NCI-H187 (cell line): ENCODE measurements at places on chromosomes 7 and 10.

DNA sequence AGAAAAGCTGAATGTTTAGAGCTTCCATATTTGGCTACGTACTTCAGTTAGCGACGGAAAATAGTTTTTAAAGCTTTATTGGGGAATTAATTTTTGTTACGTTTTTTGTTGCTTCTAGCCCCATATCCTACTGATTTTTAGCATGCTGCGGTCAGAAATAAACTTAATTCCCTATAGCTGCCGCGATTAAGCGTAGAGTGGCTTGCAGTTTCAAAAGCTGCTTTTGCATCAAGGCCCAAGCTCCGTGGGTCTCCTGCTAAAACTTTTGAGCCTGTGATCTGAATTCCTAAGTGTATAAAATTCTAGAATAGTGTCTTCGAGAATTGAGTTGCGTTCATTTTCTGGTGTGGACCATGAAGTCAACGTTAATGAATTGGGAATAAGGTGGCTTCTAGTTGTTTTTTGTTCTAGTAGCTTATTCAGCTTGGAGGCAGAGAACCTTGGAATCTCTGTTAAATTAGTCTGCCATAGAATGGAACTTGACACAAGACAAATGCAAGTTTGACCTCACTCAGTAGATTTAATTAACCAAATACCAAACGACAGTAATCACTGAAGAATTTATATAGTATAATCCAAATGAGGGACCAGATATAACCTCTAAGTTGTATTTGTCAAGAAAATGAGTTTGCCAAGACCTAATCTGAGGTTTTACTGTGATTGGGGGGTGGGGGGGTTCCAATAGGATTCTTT, 977 bp downstream of the CALU start:
- no peak for DNase-seq

GRCh38 chr7:37225285-37225969, 223.2 kb downstream of the ELMO1 start:
- no peak for DNase-seq

GRCh38 chr10:93352638-93353383, 129.3 kb downstream of the MYOF start:
- DNase-seq: no peak

DNA sequence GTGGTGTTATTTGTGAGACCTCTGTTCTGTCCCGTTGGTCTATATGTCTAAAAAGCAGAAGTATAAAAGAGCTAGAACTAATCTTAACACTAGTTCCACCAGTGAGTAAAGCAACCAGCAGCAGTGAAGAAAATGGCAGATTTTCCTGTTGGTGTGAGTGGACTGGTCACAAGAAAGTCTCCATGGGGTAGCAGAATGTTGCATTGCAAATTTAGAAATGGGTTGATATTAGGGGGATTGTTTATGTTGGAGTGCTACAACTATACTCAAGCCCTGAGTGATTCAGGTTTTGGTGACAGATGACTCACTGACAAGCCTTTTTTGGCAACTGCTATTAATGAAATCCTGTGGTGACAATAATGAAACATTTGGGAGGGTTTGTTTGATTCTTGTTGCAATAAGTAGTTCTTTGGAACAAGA, 5.6 kb downstream of the AVL9 start:
- no peak for DNase-seq

DNA sequence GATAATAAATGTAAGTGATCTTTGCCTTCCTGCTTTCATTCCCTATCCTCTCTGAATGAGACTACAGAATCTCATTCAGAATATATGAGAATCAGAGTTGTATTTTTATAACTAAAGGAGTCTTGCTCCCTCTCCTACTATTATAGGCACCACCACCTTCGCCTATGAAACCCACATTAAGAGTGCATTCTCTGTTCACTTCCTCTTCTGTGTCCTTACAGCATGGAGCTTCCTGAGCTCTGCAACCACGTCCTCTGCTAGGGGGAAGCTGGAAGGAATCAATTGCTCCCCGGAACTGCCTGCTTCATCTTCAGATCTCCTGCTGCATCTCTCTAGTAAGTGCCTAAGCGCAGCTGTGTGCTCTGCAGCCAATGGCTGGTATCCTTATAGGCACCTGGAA, 820.7 kb downstream of the GRID1 start:
- no peak for DNase-seq

GRCh38 chr7:133190650-133191049, 62.2 kb upstream of the EXOC4 start:
- DNase-seq: no peak

- DNase-seq: no peak
Observed at GRCh38 chr7:49580000-49580399, 193.4 kb upstream of the VWC2 start.

GRCh38 chr10:130243015-130243414, 106.8 kb downstream of the GLRX3 start:
- DNase-seq: no peak

DNA sequence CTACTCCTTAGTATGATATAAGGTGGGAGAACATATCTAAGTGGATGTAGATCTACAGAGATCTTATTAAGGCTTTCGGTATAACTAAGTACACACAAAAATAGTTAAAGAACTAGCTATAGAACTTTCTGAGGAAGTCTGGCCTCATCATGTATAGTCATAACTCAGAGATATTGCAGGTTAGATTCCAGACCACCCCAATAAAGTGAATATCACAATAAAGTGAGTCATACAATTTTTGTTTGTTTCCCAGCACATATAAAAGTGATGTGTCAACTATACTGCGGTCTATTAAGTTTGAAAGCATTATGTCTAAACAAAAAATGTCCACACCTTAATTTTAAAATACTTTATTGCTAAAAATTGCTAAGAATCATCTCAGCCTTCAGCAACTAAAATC, 24.7 kb upstream of the SEMA3A start:
- no peak for DNase-seq

DNA sequence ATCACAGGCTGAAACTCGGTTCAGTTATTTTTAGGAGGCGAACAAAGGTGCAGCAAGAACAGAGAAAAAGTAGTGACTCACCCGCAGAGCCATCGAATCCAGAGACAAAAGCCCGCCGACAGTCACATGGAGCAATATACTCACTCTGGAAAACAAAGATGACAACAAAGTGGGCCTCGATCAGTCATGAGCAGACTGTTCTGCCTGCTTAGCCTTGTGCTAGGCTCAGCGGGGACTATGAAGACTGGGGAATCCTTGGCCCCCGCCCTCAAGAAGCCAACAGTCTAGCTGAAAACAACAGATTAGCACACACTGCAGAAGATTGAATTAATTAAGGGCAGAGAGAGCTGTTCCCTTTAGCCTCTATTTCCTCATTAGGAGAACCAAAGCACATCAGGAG, 30.4 kb downstream of the XPNPEP1 start:
- DNase-seq: no peak

DNA sequence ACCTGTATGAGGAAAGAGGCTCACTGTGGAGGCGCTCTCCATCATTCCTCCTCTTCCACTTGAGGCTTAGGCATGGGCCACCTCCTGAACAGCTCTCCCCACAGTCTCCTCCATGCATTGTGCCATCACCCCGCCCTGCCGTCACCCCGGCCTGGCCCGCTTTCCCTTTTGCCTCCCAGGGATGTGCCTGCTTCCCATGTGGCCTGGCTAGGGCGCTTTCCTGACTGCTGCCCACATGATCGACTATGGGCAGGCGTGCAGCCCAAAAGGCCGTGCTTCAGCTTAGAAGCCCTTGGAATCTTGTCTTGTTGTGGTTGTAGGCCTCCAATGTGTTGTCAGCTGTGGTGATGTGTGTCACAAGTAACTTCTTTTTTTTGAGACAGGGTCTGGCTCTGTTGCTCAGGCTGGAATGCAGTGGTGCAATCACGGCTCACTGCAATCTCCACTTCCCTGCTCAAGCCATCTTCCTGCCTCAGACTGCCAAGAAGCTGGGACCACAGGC, 1.8 kb upstream of the ACTR3C start:
- no peak for DNase-seq

DNA sequence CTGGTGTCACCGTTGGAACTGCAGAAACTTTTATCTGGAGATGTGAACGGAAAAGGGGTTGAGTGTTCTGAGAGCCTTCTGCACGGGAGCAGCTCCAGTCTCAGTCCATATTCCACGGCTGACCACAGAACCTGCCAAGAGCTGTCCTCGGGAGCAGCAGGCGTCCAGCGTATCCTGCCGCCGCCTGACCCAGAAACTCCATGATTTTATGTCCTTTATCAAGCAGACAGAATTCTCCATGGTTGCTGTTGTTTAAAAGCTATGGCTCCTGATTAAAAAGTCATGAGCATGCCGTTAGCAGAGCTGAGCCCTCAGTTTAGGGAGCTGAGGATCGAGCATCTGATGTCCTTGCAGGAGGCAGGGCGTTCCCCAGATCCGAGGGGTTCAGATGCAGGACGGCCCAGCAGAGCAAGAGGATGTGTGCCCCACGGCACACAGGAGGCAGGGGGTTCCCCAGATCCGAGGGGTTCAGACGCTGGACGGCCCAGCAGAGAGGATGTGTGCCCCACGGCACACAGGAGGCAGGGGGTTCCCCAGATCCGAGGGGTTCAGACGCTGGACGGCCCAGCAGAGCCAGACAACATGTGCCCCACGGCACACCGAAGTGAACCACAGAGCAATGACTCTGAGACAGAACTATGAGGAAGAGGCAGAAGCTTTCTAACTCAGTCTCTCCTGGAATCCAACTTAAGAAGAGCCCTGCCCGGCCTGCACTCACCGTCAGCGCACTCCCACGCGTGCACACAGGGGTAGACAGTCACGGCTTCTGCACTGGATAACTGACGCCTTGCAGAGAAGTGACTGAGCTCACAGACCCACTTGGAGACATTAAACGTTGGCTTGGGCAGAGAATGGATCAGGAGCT, 96.4 kb downstream of the WDR37 start:
- DNase-seq: no peak

- DNase-seq: no peak
Observed at GRCh38 chr7:15626041-15626440, 60.4 kb downstream of the MEOX2 start.

DNA sequence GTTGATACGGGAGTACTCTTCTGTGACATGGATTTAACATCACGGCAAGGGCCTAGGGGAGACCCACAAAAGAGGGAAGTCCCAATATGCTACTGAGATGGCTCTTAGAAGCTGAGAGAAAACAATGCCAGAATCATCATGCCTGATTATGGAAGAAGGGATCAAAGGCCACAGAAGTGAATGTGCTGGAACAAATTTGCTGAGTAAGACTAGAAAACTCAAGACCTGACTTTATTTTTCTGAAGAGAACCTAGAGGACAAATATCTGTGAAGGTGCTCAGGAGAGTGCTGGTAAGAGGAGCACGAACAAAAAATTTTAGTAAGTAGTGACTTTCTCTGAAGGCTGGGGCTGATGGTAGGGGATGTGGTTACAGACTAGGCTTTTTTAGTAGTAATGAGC, 277.0 kb downstream of the ZEB1 start:
- DNase-seq: no peak
